ENCODE measurements at places on chromosomes 3 and 15. TPM values are rescaled to one million over a fixed set of nuclear protein-coding genes. Genes with fewer than 3 reads are reported as not detected.

Gene KIF15
- total RNA-seq: 13.7 TPM

Gene KNG1
- not detected for total RNA-seq

Gene EFCC1
- total RNA-seq: not detected

Gene SCG5
- 75.2 TPM for total RNA-seq

Gene MESP1
- total RNA-seq: 2.1 TPM

Gene MINAR1
- 2.5 TPM for total RNA-seq

Gene ZNF80
- not detected for total RNA-seq

Gene DENND6A
- 10.0 TPM for total RNA-seq

Gene B2M
- total RNA-seq: 13,654 TPM

Gene GRK7
- not detected for total RNA-seq

Gene OIP5
- 61.9 TPM for total RNA-seq

Gene ADAMTS17
- not detected for total RNA-seq

Gene KPNA4
- 40.0 TPM for total RNA-seq

Gene TCAIM
- total RNA-seq: 30.4 TPM

Gene SPINK8
- not detected for total RNA-seq

Gene PAK6
- 13.0 TPM for total RNA-seq

Gene AHSG
- not detected for total RNA-seq

Gene STAB1
- total RNA-seq: not detected

Gene SKOR1
- 0.12 TPM for total RNA-seq

Gene PLSCR5
- total RNA-seq: not detected

Gene B3GALNT1
- 55.3 TPM for total RNA-seq

Gene PCYT1A
- total RNA-seq: 83.8 TPM

Gene GP9
- total RNA-seq: not detected

Gene CTXN2
- 0.20 TPM for total RNA-seq

Gene KBTBD8
- 1.0 TPM for total RNA-seq

Gene ERC2
- 1.2 TPM for total RNA-seq

Gene IL17RE
- 0.05 TPM for total RNA-seq

Gene CLCN2
- total RNA-seq: 2.5 TPM

Gene CLDN18
- not detected for total RNA-seq

Gene RBM6
- 13.4 TPM for total RNA-seq

All from M059J (cell line).